ENCODE measurements at places on chromosomes 11 and 22.

DNA sequence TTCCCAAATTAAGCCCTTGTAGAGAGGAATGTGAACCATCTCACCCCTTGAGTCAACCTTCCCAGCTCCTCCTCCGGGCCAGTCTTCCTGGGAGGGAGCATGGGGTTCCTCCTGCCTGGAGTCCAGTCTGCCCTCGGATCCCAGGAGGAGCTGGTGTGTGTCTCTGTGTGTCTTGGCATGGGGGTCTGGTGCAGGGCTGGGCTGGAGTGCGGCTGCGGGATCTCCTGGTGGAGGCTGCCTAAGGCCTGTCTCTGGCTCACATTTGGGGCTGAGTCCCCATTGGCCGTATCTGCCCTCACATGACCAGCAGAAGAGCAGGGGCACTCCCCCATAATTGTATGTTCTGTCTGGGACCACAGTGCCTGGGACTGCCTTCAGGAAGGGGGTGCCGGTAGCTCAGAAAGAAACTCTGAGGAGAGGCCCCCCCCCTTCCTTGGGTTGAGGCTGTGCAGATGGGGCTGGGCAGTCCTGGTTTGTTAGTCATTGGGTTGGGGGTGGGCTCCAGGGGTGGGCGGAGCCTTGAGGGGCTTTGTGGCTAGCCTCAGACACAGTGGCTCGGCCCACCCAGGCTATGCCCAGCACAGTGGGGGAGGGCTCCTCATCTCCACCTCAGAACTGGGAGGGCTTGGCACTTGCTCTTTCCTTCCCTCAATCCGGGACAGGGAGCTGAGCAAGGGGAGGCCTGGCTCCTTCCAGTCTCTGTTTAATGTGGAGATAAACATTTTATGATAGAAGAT lies 2.9 kb downstream of the C1QTNF5 start:
- DNase-seq = no peak

DNA sequence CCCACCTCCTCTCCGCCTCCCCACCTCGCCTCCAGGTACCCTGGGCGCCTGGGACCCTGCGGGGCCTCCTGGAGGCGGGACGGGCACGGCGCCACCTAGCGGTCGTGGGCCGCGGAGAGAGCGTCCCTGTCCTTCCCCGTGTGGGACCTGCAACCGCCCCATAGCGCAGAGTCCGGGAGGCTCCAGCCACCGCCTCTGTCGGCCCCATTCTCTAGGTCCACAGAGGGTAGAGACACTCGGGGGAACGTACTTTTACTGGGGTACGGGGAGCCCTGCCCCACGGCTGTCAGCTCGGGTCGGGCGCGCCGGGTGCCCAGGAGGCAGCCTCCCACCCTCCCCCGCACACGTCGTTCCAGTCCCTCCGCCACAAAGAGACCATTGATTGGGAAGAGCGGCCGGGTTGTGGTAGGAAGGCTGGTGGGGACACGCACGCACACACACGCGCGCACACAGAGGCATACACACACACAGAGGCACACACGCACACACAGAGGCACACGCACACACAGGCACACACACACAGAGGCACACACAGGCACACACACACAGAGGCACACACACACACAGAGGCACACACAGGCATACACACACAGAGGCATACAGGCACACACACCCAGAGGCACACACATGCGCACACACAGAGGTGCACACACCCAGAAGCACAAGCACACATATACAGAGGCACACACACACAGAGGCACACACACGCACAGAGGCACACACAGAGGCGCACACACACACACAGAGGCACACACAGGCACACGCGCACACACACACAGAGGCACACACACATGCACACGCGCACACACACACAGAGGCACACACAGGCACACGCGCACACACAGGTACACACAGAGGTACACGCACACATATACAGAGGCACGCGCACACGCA lies 12.6 kb upstream of the NECTIN1 start:
- DNase-seq = peak; percentile 87

DNA sequence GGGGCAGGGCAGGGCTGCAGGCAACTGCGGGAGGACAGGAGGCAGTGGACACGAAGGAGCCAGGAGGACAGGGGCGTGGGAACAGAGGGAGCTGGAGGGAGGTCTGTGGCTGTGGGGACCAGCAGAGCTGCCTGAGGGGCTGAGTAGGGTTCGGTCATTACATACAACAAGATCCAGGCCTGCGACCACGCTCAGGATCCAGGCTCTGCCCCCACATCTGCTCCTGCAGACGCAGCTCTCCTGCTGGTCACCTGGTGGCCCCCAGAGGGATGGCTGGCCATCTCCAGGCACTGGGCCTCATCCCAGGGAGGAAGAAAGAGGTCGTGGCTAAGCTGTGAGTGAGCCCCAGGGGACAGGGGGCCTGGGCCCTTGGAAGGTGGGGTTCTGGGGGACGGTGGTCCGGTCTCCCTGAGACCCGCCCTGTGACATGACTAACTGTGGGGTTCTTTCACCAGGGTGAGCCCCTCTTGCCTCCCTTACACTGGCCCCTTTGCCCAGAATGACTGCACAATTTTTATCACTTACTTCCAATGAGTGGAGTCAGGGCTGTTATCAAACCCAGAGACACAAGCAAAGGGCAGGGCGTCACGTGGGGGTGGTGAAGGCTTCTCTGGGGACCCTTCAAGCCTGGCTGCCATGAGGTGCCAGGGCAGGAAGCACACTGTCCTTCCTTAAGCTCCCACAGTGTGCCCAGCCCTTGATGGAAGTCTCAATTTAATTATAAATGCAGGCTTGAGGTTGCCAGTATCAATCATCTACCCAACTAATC lies 6.7 kb upstream of the APOBEC3A start:
- DNase-seq = no peak

DNA sequence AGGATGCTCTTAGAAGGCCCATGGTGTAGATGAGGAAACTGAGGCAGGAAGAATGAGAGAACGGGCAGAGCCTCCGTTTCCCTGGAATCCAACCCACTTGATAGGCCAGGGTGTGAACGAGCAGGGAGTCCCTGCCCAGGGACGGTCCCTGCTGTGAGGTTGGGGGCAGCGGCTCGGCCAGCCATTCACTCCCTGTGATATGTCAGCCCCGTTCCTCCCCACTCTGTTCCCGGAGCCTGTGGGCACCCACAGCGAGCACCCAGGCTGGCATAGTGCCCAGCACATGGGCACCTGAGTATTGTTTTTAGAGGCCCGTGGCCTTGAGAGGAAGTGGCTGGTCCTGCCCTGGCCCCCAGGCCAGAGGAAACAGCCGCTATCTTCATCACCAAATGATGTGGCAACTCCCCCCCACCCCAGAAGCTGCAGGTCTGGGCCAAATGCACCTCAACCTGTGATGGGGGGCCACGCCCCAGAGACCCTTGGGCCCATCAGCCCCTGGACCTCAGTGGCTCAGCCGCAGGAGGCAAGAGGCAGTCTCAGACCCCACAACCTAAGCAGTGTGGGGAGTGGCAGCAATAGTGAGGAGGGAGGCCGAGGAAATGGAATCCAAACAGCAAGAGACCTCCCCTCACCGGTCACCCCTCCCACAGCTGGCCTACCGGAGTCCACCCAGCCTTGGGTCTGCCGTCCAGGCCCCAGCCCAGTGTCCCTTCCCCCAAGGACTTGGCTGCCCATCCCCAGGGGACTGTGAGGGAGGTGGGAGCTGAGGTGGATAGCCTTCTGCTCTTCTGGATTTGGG lies 2.1 kb downstream of the ALDH3B1 start:
- DNase-seq = no peak

DNA sequence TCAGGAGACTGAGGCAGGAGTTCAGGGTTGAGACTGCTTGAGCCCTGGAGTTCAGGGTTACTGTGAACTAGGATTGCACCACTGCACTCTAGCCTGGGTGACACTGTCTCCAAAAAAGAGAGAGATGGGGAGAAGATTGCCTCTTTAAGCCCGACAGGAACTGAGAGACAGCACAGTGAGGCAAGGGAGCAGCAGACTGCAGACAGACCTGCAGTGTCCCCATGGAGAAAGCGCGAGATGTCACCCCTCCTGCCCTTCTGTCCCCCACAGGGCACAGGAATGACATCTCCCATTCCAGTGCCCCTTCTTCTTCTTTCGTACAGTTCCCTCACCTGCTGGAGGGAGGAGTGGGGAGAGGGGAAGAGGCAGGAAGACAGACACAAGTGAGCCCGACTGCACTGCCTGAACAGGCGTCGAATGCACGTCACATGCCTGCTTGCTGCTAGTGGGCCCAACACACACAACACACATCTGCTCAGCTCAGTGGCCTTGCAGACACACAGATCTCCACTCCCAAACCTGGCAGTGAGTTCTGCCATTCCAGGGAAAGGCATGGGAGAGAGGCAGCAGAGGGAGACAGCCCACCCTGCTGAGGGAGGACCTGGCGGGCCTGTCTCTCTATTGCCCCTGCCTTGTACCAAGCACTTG lies 167.0 kb downstream of the DSCAML1 start:
- no peak for DNase-seq

DNA sequence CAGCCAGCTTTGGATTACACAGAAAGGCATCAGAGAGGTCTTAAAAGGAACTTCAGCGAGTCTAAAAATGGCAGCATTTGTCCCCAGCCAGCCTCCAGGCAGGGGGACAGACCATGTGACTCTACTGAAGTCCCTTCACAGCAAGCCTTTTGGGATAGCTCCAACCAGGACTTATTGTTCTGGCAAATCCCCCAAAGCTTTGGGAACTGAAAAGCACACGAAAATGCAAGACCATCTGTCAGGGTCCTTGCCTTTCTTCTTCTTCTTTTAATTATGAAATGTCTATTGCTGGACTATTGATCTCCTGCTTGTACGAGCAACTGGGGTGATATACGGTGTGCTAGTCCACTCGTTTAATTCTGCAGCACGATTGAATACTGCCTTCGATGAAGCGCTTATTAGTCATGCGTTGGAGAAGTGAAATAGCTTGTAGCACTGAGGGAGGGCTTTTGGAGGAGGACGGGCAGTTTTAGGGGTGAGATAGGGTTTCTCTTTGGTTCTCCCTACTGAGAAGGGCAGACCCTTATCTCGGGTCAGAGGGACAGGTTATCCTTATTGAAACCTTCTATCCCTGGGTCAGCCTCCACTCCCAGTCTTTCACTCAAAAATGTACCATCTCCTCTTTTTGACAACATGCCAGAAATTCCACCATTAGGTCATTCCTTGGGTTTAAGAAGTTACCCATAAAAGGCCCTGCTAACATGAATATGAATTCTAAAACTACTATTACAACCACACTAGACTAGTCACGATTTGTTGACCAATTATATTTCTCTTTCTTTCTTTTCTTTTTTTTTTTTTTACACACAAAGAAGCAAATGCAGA lies 416.4 kb downstream of the MIAT start:
- DNase-seq = no peak

GRCh38 chr22:27723708-27724107 lies 77.8 kb downstream of the MN1 start:
- DNase-seq = no peak

GRCh38 chr11:64887757-64888405 lies 9.5 kb upstream of the EHD1 start:
- DNase-seq = peak; percentile 92

GRCh38 chr11:67058506-67058905 lies 1.9 kb downstream of the RHOD start:
- DNase-seq = no peak

- DNase-seq = no peak
Observed at GRCh38 chr11:74085542-74085892, 76.6 kb upstream of the UCP3 start.

DNA sequence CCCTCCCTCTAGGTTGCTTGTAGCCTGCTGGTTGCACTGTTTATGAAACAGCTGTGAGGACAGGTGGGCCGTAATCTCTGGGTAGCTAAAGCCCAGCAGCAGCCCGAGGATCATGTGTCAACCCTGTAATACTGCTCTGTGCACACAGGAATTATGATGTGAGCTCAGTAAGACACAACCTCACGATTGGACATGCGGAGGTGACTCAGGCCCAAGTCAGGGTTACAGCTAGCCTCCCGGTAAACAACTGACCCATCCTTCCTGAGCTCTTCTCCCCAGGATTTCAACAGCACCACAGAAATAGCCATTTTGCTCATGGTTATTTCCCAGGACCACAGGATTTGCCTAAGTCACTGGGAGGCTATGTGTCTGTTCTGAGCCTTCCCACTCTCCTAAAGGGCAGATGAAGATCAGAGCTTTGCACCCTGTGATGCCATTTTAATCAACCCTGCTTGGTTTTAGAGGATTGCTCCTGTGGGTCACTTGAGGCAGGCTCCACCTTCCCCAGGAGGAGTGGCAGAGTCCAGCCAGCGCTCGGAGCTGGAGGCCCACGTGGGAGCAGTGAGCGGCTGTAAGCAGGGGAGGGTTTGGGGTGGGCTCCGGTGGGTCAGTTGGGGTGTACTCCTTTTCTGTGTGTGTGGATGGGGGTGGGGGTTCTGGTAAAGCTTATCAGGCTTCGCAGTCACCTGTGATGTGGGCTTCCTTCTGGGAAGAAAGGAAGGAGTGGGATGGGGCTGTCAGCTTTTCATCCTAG lies at the start of gene AMPD3:
AMPD3 (plus strand) TSS at position 387 of the 754 bp plus-strand sequence. CDS start 6,256 bp downstream, outside the sequence.
- peak; percentile 51 for DNase-seq

DNA sequence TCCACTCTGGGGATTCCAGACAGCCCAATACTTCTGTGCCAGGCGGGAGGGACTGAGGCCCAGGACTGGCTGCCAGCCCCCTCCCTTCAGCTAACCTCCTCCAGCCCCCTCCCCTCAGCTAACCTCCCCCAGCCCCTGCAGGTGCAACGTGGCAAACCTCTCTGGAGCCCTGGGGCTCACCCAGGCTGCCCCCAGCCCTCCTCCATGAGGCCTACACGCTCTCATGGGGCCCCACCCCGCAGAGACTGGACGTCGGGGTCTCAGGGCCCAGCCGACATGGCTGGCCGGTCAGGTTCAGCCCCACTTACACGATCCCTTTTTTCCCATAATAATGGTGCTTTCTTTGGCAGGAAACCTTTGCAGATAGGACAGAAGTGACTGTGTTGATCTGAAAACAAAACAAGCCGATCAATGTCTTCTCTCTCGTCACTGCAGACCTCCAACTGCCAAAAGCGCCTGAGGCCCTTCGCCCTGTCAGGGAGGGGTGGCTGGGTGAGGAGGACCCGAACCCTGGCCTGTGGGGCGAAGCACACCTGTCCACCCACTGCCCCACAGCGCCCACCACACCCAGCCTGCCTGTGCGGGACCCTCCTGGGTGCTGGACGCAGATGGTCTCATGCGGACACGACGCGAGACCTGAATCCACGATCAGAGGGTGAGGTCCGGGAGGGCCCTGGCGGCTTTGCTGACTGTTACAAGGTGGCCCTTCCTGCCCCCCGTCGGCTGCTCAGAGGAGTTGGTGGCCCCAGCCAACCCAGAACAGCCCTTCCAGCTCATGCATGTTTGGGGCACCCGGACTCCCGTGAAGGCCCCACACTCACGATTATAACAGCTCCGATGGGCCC lies 33.6 kb downstream of the TRMU start:
- DNase-seq = no peak

- DNase-seq = no peak
Observed at GRCh38 chr11:75342966-75343870, 8.2 kb downstream of the ARRB1 start.

GRCh38 chr11:1049911-1050580 lies 13.5 kb upstream of the MUC6 start:
- no peak for DNase-seq

GRCh38 chr11:99973993-99974392 lies 713.1 kb upstream of the ARHGAP42 start:
- DNase-seq = no peak

DNA sequence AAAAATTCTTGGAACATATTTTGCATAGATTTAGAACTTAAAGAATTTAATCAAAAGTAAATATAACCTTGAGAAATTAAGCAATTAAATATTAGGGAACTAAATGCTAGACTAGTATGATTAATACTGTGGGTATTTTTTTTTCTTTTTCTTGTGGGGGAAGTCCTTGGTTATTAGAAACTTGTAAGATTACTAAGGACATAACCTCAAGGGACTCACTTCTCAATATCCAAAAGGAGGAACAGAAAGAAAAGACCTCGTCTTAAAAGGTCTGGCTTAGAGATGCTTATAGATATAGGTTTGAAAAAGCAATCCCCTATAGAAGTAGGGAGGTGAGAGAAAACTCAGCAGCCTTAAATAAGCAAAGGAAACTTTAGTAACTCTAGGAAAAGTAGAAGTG lies 368.5 kb downstream of the INSC start:
- DNase-seq = no peak
